ENCODE measurements at places on chromosomes 1 and 21.

- DNase-seq = no peak
These were observed 180.7 kb downstream of the ZC3H11B start for GRCh38 chr1:219432191-219432606.

DNA sequence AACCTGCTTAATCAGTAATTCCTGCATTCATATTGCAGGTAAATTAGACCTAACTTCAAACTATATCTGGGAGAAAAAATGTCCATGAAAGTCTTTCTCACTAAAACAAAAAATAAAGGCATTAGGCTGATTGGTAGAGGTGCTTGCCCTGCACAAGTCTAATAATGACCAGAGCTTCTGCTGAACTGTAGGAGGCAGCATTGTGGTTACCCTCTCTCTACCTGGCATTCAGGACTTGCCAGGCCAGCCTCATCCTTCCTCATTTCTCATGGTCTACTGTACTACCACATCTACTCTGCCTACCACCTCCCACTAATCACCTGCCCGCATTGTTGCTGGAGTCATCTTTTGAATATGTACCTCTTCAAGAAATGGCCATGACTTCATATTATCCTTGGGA, 60.8 kb upstream of the KRTAP11-1 start:
- no peak for DNase-seq

DNA sequence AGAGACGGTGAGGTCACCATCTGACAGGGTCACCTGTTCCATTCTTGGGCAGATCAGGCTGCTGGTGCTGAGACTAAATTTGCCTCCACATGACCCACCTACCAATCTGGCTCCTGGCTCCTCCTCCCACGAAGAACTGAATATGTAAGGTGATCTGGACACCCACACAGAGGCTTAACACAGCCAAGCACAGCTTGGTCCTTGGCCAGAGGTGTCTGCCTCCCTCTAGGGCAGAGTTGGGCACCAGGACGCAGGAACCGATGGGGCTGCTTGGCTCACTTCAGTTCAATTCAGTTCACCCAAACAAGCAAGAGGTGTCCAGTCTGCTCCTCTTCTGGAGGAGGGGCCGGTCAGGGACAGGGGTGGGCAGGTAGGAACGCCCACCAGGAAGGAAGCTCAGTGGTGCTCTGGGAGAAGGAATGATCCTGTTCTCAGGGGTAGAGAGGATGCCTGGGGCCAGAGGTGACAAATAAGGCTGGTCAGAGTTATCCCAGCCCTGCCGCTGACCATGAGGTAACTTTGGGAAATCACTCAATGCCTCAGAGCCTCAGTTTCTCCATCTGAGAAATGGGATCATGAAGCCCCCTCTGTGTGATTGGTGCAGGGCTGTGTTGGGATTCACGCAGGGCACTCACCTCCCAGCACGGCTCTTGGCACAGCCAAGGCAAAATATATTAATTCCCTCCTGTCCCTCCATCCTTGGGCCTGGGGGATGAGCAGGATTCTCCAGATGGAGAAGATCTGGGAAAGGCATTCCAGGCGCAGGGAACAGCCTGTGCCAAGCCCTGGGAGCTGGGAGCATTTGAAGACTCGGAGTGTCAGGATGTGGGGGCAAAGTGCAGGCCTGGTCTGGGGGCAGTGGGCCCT, 284.5 kb downstream of the PTPRU start:
- no peak for DNase-seq

- no peak for DNase-seq
These were observed 51.1 kb downstream of the SUSD4 start for GRCh38 chr1:223312705-223313414.
